ENCODE measurements at places on chromosomes 7 and 10. TPM values are rescaled to one million over a fixed set of nuclear protein-coding genes. Genes with fewer than 3 reads are reported as not detected.

The CPA4 gene
- total RNA-seq, result not detected

The ZEB1 gene
- total RNA-seq, result 51.6 TPM

The TFPI2 gene
- not detected for total RNA-seq

The DNAJC2 gene
- total RNA-seq, result 26.2 TPM

The TMEM236 gene
- 0.08 TPM for total RNA-seq

The PLXNA4 gene
- total RNA-seq, result 1.2 TPM

The CTAGE15 gene
- total RNA-seq, result not detected

The OR6V1 gene
- total RNA-seq, result not detected

The CALML5 gene
- total RNA-seq, result not detected

The MOGAT3 gene
- total RNA-seq, result not detected

The PTCD1 gene
- total RNA-seq, result 6.6 TPM

The PDGFA gene
- total RNA-seq, result 0.73 TPM

The OR2F1 gene
- not detected for total RNA-seq

The AMPH gene
- total RNA-seq, result not detected

GRCh38 chr7:46146454-46147255 lies 225.6 kb upstream of the IGFBP3 start:
- no peak overlapping the region for H3K4me3 ChIP-seq
- DNase-seq, result no peak
- no peaks in the 10 kb centered on the region for H3K27me3 ChIP-seq
- no peaks in the 10 kb centered on the region for H3K36me3 ChIP-seq

DNA sequence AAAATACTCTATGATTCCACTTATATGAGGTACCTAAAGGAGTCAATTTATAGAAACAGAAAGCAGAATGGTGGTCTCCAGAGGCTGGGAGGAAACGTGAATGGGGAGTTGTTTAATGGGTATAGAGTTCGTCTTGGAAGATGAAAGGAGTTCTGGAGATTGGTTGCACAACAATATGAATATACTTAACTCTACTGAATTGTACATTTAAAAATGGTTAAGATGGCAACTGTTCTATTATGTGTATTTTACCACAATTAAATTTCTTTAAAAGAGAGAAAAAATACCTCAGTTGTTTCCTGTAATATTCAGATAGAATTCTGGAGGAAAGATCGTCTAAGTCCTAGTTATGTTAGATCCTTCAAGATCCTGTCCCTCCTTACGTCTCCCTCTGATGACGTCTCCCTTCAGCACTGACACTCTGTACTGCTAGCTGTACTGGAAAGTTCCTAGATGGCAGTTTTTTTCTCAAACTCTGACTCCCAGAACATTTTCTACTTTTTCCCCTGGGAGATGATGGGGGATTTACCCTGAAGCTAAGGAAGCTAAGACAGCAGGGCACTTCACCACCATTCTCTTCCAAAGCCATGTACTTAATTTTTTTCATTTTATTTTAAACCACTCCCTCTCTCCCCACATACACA lies 53.2 kb upstream of the CAV2 start:
- peaks cover 20% of the 10 kb centered on the region for H3K27me3 ChIP-seq
- no peak overlapping the region for H3K4me3 ChIP-seq
- no peak overlapping the region for H3K27ac ChIP-seq
- DNase-seq, result no peak
- no peaks in the 10 kb centered on the region for H3K4me1 ChIP-seq

- H3K4me1 ChIP-seq, result no peaks in the 10 kb centered on the region
- no peak overlapping the region for H3K27ac ChIP-seq
- DNase-seq, result no peak
- no peaks in the 10 kb centered on the region for H3K36me3 ChIP-seq
Measured at GRCh38 chr7:125934955-125935354, 1005.3 kb upstream of the POT1 start.

DNA sequence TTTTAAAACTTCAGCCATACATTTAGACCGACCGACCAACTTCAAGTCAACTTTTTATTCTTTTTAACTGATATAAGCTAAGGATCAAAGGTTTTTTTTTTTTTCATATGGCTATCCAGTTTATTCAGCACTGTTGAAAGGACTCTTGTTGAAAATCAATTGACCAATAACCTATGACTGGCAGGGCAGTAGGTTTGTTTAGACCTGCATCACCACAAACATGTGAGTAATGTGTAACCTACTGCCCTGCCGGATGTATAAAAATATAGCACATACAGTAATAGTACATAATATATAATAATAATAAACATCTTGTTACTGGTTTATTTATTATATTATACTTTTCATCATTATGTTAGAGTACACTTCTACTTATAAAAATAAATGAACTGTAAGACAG lies 434.6 kb upstream of the SEMA3A start:
- no peak overlapping the region for H3K27ac ChIP-seq
- DNase-seq, result no peak
- H3K4me3 ChIP-seq, result no peak overlapping the region
- H3K4me1 ChIP-seq, result no peaks in the 10 kb centered on the region
- no peaks in the 10 kb centered on the region for H3K27me3 ChIP-seq
- H3K36me3 ChIP-seq, result no peaks in the 10 kb centered on the region

GRCh38 chr10:30454744-30455510 lies 20.9 kb downstream of the MAP3K8 start:
- DNase-seq, result no peak
- peaks cover 41% of the 10 kb centered on the region for H3K4me1 ChIP-seq
- peak overlapping the region; percentile 52 for H3K27ac ChIP-seq
- no peak overlapping the region for H3K4me3 ChIP-seq
- H3K27me3 ChIP-seq, result no peaks in the 10 kb centered on the region
- peaks cover 57% of the 10 kb centered on the region for H3K36me3 ChIP-seq

DNA sequence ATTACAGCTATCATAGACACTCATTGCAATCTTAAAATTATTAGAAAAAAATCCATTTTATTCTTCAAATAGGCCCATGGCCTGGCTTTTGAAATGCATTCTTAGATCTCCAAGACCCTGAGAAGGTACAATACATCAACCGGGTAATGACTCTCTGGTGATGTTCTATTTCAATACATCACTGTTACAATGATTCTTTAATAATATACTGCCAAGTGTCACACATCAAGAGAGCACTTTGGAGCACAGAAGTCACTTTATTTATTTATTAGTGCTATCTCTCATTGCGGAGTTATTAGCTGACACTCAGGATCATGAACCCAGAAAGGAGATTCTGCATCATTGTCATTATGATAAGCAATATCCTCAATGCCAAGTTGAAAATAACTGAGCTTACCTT lies 748.5 kb upstream of the MBL2 start:
- no peak for DNase-seq
- H3K27me3 ChIP-seq, result no peaks in the 10 kb centered on the region
- H3K4me1 ChIP-seq, result no peaks in the 10 kb centered on the region

- H3K4me3 ChIP-seq, result no peak overlapping the region
- no peak for DNase-seq
- no peaks in the 10 kb centered on the region for H3K27me3 ChIP-seq
- no peak overlapping the region for H3K27ac ChIP-seq
Measured at GRCh38 chr10:1567742-1568495, 169.4 kb downstream of the ADARB2 start.

- H3K4me3 ChIP-seq, result no peak overlapping the region
- no peaks in the 10 kb centered on the region for H3K36me3 ChIP-seq
- no peaks in the 10 kb centered on the region for H3K27me3 ChIP-seq
- no peak for DNase-seq
- peaks cover 28% of the 10 kb centered on the region for H3K4me1 ChIP-seq
Measured at GRCh38 chr7:38428041-38428440, 154.6 kb upstream of the TARP start.

- H3K4me1 ChIP-seq, result peaks cover 49% of the 10 kb centered on the region
- peak overlapping the region; percentile 66 for H3K27ac ChIP-seq
- H3K36me3 ChIP-seq, result peaks cover 18% of the 10 kb centered on the region
- peak; percentile 88 for DNase-seq
Measured at GRCh38 chr7:55309040-55309991, 55.8 kb upstream of the LANCL2 start.

DNA sequence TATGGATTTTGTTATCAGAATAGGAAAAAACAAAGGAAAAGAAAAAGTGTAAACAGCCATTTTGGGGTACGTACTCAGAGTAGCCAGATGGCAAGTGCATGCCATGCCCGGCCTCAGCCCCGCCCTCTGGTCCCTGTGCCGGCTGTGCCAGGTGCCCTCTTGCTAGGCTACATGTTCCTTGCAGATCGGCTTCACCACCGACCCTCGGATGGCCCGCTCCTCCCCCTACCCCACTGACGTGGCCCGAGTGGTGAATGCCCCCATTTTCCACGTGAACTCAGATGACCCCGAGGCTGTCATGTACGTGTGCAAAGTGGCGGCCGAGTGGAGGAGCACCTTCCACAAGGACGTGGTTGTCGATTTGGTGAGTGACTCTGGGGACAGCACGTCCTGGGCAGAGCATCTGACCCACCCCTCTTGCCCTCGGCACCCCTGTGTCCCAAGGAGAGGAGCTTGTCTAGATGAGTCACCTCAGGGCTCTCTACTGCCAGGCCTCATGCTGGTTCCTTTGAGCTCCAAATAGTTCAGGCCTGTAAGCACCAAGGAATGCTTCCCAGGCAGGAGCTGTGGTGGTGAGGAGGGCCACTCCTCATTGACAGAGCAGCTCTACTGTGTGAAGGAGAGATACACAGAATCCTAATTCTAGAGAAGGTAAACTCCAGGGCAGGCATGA lies 54.9 kb upstream of the ZMIZ2 start:
- peaks cover 8% of the 10 kb centered on the region for H3K4me1 ChIP-seq
- no peak overlapping the region for H3K4me3 ChIP-seq
- peaks cover 71% of the 10 kb centered on the region for H3K36me3 ChIP-seq
- no peak for DNase-seq

DNA sequence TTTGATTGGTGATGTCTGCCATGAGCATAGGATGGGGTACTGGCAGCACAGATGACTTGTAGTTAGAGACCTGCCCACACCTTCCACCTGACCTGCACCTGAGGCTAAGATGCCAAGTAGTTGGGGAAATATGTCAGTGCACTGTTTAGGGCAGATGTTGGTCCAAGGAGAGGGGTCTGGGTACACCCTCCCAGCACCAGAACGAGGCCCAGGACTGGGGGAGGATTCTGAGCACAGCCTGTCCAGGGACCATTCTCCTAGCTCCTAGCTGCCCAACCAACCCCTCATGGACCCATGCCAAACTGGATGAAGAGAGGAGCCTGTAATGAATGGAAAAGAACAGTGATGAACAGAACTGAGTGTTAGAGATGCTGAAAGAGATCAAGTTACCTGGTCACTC lies 28.0 kb downstream of the FRMPD2 start:
- no peak for DNase-seq
- no peaks in the 10 kb centered on the region for H3K36me3 ChIP-seq
- H3K27me3 ChIP-seq, result peaks cover 2% of the 10 kb centered on the region
- no peak overlapping the region for H3K4me3 ChIP-seq

DNA sequence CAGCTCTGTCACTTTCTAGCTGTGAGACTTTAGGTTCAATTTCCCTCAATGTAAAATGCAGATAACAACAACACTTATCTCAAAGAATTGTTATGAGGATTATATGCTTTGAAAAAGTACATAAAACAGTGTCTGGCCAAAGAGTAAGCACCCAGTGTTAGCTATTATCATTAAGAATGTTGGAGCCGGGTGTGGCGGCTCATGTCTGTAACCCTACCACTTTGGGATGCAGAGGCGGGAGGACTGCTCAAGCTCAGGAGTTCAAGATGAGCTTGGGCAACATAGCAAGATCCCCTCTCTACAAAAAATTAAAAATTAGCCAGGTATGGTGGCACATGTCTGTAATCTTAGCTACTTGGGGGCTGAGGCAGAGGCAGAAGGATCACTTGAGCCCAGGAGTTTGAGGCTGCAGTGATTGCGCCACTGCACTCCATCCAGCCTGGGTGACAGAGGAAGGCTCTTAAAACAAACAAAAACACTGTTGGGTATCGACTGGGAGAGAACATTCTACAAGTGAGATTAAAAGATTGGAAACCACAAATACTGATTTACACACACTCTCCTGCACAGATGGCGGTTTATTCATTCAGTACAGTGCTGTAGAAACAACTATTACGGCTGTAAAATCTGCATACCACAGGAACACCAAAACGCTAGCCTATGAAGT lies 107.3 kb downstream of the PROSER2 start:
- no peak for DNase-seq
- H3K27ac ChIP-seq, result peak overlapping the region; percentile 23
- no peaks in the 10 kb centered on the region for H3K4me1 ChIP-seq
- peaks cover 62% of the 10 kb centered on the region for H3K36me3 ChIP-seq
- no peak overlapping the region for H3K4me3 ChIP-seq

GRCh38 chr10:59279476-59279875 lies 82.9 kb downstream of the FAM13C start:
- no peaks in the 10 kb centered on the region for H3K36me3 ChIP-seq
- DNase-seq, result no peak
- no peak overlapping the region for H3K27ac ChIP-seq

DNA sequence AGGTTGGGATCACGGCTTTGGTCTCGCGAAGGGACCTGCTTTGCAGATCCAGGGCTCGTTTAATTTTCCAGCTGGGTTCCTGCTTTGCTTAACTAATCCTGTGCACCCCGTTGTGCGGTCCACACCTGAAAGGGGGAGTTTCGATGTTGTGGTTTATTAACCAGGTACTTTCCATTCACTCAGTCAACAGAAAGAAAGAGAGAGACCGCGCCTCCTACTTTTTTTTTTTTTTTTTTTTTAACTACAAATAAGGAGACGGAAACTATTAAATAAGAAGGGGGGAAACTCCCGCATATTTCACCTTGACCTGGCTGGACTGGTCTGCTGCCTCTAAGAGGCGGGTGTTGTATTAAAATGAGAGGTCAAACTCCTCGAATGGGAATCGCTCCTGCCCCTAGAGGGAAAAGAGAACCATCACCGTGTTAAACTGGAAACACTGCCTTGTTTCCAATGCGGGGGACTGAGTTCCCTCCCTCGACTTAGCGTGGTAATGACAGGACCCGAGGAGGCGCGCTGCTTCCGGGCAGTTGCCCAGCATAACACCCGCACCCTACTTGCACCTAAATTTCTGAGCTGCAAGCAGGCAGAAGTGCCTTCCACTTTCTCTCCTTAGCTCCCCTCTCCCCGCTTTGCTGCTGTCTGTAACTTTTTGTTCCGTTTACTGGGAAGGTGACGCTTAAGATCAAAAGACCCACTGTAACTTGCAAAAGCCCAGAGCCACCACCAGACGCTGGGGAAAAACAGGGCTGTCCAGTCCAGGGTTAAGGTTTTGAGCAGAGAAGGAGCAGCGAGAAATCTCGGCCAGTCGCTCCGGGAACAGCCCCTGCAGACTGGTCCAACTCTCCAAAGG lies 1.1 kb upstream of the ITGB8 start:
- H3K36me3 ChIP-seq, result no peaks in the 10 kb centered on the region
- peak overlapping the region; percentile 62 for H3K4me3 ChIP-seq
- no peak for DNase-seq
- H3K27me3 ChIP-seq, result peaks cover 45% of the 10 kb centered on the region
- H3K4me1 ChIP-seq, result peaks cover 20% of the 10 kb centered on the region
- no peak overlapping the region for H3K27ac ChIP-seq

DNA sequence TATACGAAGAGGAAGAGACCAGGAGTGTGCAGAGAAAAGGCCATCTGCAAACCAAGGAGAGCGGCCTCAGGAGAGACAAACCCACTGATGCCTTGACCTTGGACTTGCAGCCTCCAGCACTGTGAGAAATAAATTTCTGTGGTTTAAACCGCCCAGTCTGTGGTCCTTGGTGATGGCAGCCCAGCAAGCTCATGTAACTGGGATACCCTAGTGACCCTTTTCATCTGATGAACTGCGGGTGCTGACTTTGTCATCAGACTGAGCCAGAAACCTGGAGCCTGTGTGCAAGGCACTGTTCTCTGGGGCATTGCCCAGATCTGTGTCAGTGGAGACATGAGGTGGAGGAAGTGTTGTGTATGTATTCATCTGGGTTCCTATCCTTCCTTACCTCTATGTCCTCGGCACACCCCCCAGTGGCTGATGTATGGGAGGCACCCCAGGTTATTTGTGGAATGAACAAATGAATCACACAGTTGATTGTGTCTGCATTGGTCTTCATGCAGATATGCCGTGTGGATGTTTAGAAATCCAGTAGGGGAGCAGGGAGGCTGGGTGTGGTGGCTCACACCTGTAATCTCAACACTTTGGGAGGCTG lies 64.5 kb upstream of the BTBD16 start:
- H3K27me3 ChIP-seq, result no peaks in the 10 kb centered on the region
- no peak overlapping the region for H3K4me3 ChIP-seq
- DNase-seq, result no peak

All from activated CD4-positive, alpha-beta memory T cell treated with anti-CD3 and anti-CD28 coated beads, Interleukin-2, amount 10 ng/mL, durations not matched to agents 7 days and 5 days (primary cell).